ENCODE measurements at places on chromosomes 16 and 17.

DNA sequence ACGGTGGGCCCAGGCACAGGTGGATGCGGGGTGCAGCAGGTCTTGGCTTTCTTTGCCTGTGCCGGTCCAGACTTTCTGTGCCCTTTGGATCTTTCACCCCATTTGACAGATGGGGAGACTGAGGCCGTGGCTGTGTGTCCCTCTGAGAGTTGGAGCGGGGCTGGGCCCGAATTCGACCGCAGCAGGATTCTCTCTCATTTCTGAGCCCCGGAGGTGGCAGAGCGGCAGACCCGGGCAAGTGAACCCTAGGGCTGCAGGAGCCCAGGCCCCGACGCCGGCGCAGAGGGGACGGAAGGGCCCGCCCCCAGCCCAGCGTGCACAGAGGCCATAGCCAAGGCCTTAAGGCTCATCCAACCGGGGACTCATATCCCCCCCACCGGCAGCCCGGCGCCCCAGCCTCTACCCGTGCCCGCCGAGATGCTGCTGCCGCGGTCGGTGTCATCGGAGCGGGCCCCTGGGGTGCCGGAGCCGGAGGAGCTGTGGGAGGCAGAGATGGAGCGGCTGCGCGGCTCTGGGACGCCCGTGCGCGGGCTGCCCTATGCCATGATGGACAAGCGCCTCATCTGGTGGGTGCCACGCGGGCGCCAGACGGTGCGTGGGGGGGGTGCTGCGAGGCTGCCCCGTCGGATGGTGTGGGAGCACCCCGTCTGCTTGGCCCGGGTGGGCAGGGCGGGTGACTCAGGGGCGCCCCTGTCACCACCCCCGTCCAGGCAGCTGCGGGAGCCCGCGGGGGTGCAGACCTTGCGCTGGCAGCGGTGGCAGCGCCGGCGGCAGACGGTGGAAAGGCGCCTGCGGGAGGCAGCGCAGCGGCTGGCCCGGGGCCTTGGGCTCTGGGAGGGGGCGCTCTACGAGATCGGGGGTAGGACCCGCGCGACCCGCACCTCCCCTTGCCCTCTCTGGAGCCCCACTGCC is 857 bp downstream of the TMC8 start:
- DNase-seq: no peak

DNA sequence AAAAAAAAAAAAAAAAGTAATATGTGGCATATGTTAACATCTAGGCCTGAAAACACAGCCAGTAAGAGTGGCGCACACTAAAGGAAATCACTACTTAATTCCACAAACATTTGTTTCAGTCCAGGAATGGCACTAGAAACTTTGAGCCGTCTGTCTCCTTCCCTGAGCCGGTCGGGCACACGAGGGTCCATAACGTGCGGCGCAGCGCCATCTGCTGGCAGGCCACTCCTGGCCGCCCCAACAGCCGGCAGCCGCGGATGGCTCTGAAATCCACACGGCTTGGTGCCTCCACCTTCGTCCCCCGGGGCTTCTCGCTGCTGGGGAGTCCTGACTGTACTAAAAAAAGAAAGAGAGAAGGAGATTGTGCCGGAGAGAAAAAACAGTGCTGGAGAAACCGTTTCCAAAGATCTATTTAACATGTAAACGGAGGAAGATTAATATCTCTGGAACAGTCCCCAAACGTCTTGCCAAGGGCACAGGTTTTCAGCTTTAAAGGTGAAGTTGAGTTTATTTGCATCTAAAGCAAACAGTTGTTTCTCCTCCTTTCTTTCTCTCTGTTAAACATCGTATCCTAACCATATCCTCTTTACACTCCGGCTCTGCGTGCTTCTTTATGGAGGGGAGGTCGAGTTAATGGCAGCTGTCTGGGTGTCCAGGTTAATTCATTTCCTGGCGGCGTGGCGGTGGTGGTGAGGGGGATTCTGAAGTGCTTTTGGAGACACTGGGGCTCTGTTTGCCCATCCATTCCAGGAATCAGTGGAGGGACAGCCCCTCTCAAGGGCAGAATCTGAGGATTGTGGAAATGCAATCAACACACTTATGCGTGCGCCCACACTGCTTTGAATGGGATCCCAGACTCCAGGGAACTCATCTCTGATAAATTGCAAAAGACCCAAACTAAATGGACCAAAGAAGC is 611.3 kb upstream of the SALL1 start:
- DNase-seq: peak; percentile 65

- DNase-seq: no peak
These were observed 24.4 kb downstream of the RBL2 start for GRCh38 chr16:53458635-53459034.

GRCh38 chr17:46877466-46877865 is 26.1 kb downstream of the WNT9B start:
- no peak for DNase-seq

- no peak for DNase-seq
These were observed 454.1 kb downstream of the HS3ST3B1 start for GRCh38 chr17:14755002-14755401.

DNA sequence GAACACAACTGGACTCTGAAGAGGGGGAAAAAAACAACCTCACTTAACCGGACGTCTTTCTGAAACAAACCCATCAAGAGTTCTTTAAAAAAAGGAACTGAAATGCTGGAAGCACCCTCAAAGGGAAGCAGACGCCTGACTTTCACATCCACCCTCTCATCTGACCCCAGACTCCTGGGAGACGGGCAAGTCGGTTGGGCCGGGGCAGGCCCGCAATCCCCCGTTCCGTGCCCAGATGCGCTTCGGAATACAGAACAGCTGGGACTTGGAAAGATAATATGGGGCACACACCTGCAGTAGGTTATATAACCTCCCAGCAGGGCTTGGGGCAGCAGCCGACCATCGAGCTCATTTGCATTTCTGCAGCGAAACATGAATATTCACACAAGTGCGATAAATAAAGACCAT is 3.7 kb downstream of the ARHGAP27 start:
- DNase-seq: no peak

DNA sequence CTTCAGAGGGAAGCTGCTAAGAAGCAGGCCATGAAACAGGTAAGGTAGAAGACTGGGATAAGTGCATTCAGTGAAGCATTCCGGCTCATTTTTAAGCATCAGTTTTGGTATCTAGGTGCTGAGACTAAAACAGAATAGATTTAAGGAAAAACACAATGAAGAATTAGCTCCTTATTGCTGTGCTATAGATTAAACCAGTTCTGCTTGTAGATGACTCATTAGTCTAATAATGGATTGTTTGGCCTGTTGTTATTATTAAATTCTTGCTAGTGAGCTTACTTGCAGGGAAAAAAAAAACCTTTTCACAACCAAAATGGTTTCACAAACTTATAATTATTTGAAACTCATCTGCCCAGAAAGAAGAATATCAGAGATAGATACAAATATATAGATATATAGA is 55.9 kb downstream of the NSRP1 start:
- no peak for DNase-seq

DNA sequence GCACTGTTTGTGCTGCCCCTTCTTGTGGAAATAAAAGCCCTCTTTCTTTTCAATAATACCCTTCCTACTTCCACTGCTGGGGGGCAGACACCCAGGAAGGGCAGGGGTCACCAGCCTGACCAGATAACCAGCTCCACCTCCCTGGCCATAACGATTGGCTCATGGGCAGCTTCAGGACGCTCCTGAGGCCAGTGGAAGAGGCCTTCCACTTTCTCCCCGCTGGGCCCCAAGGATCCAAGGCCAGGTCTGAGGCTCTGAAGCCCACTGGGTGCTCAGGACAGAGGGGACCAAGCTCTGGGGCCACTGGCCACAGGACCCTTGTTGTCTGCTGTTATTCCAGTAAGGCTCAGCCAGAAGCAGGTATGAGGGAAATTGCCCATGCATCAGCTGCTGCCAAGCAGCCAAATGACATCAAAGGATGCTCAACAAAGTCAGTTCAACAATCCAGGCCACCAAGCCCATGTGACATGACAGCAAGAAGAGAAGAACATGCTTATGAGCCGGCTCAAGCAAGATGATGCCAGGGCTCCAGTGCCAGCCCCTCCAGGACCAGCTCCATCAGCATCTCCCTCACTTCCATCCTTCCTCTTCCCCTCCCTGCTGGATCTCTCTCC is 238.8 kb downstream of the ZNF423 start:
- no peak for DNase-seq

DNA sequence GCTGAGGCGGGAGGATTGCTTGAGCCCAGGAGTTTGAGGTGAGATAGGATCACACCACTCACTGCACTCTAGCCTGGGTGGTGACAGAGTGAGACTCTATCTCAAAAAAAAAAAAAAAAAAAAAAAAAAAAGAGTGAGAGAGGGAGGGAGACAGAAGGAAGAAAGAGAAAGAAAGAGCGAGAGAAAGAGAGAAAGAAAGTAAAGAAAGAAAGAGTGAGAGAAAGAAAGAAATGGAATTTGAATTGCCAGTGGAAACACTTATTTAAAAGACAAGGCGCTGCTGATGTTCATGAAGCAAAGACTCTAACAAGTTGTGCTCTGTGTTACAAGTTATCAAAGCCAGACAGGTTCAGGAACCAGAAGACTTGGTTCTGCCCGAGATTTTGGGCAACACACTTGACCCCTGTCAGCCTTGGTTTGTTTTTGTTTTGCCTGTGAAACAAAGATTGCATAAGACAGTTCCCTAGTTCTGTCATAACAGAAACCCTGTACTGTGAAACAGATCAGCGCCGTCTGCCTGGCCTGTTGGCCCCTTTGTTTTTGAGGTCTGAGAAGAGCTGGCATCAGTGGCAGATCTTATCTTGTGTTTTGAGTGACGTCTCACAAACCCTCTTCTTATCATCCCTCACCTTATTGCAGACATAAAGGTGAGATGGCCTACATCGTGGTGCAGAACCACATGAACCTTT is 55.4 kb upstream of the ENDOV start:
- no peak for DNase-seq

DNA sequence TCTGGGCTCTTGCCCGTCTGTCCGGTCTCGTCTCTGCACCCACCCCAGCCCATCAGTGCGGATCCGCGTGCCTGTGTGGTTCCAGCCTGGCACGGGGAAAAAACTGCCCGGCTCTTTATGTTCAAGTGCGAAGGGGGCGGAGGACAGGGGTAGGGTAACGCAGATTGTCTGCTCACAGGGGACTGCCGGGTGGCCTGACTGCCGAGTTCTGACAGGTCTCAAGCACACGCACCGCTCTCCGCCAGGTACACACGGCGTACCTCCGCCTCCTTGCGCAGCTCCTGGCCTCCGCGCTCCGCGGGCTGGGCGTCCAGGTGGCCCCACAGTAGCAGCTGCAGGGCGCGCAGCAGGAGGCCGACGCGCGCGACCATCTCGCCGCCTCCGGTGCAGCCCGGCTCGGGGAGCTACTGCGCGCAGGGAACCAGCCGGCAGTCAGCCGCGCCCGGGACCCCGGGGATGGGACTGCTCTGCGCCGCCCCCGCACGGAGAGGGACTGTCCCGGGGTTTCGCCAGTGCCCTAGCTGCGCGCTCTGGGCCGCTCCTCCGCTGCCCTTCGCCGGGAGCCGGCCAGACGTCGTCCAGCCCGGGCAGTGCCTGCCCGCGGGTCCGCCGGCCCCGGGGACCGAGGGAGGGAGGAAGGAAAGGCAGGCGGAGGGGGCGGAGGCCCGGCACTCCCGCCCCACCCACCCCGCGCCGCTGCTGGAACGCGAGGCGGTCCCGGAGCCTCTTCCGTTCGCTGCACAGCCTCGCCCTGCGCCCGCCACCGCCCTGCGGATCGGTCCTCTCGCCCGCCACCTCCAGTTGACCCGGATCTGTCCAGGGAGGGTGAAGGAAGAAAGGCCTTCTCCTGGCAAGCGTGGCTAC is at the start of gene MMP28:
Gene MMP28, minus strand, starts transcription at position 635 of the 864 bp plus-strand sequence. Its CDS starts 264 bp downstream, at position 371.
- DNase-seq: no peak

DNA sequence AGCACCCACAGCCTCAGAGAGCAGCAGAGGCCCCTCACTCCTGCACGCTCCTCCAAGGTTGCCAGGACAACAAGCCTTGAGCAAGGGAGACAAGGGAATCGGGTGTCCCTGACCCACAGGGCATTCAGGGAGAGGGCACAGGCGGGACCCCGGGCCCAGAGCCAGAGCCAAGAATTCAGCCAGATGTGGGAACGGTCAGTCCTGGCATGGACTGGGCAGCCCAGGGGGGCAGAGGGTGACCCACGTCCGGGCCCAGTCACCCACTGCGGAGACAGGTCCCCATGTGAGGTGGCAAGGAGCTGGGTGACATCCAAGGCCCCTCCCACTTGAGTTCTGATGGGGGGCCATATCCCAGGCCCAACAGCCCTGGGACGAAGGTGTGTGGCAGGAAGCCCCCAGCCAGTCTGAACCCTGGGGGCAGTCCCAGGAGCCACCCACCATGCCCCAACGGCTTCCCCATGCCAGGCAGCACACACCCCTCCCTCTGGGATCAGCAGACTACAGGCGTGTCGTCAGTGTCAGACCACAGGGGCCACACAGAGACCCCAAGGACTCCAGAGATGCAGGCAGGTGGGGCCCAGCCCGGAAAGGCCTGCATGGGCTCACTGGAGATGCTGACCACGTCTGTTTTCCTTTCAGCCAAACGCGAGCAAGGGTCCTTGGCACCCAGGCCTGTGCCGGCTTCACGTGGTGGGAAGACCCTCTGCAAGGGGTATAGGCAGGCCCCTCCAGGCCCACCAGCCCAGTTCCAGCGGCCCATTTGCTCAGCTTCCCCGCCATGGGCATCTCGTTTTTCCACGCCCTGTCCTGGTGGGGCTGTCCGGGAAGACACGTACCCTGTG is 23.0 kb downstream of the USP6 start:
- DNase-seq: no peak

DNA sequence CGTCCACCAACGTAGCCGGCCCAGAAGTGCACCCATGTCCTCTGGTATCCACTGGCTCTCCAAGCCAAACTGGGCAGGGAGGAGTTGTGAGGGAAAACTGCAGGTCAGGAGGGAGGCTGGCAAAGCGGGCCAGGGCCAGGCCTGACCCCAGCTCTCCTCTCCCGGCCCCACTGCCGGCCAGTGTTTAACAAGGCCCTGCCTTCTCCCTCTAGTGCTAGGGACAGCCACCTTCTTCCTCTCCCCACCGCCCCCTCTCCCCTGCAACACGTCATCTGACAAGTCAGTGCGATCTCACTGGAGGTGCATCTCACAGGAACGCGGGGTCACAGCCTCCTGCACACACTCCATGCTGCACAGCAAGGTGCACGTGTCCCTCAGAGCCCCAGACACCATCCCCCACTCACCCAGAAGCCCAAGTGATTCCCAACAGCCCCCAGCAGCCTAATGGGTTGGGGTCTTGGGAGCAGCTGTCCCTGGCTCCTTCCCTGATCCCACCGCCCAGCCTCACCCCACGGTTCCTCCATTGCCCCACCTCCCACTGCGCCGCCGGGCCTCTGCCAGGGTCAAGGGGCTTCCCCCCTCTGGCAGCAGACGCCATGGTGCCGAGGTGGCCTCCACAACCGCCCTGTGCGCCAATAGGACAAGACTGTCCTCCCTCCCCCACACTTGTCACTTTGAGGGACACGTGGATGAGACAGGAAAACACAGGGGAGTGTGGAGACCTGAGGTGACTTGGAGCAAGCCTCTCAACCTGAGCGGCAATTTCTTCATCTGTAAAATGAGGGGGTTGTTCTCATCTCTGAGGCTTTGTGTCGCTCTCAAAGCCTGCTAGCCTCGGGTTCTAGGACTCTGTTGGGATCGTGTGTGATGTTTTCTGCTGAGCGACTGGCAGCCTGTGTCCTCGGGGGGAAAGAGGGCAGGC is 1.1 kb upstream of the ACE start:
- no peak for DNase-seq

Measured in NCI-H1694 treated with DMSO at 0.1 percent for 48 hours (cell line).